ENCODE measurements at places on chromosomes 7 and 10.

- no peak for DNase-seq
Observed at GRCh38 chr7:24463474-24463873, 109.8 kb upstream of the PALS2 start.

DNA sequence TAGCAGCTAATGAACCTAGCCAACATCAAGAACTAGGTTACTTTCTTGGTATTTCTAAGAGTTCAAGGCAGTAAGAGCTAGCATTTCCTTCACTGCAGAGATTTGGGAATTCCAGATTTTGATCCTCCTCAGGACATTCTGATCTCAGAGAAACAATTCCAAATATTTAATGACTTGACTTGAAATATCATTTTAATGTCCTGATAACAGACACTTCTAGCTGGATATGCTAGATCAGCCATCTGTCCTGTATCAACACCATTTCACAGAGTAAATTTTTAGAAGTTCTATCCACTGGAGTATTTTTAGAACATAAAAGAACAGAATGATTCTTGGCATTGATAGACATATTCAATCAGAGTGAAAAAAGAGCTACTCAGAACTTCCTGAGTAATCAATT, 151.3 kb downstream of the RAPGEF5 start:
- DNase-seq, result no peak

DNA sequence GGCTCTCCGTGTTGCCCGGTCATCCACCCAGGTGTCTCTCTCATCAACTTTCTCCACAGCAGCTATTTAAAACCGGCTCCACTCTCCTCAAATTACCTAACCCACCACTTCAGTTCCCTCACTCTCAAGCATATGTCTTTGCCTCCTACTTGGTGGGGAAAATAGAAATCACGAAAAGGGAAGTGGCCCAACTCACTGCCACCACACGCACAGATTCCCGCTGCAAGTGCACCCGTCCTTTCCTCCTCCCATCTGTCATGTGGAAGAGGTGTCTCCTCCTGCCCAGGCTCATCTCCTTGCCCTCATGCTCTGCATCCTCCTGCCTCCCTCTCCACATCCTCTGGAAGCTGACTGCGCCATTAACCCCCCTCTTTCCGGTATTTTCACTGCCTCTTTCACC, 80.8 kb upstream of the MKX start:
- DNase-seq, result no peak

DNA sequence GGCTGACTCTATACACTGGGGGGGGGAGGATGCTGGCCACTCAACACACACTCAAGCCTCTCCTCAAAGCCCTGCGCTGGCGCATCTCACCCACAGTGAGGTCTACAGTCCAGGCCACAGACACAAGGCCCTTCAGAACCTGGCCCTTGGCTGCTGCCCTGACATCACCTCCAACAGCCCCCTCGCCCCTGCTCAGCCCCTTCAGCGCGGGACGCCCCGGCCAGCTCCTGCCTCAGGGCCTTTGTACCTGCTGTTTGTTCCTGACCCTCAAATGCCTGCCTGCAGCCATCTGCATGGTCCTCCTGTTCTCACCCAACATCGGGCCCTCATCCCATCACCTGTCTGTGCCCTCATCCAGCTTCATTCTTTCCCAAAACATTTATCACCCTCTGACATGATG, 572.6 kb downstream of the DNAJB6 start:
- DNase-seq, result no peak

DNA sequence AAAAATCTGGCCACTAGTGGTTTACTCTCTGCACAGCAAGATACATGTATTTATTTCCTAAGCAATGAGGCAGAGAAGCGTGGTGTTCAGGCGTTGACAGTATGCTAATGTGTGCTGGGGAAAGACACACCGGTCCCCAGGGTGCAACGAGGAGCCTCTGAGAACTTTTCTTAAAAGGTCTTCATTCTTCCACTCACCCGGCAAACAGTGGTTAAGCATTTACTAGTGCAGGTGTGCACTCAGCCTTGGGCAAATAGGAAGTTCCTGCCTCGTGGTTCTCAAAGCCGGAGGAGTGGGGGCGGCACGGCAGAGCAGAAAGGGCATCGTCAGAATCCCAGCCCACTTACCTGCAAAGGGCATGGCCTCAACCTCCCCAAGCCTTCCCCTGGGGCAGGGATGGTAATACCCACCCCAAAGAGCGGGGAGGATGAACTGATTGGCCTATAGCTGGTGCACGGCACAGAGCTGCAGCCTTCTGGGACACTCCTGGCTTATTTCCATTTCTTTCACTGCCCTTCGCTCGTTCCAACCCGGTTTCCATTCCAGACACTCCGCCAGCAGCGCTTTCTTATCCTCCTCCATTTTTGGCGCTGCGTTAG, 184.3 kb upstream of the CTBP2 start:
- no peak for DNase-seq

- no peak for DNase-seq
Observed at GRCh38 chr7:74269757-74270277, 15.6 kb upstream of the RFC2 start.

- DNase-seq, result no peak
Observed at GRCh38 chr10:62826273-62826672, 10.1 kb upstream of the EGR2 start.

DNA sequence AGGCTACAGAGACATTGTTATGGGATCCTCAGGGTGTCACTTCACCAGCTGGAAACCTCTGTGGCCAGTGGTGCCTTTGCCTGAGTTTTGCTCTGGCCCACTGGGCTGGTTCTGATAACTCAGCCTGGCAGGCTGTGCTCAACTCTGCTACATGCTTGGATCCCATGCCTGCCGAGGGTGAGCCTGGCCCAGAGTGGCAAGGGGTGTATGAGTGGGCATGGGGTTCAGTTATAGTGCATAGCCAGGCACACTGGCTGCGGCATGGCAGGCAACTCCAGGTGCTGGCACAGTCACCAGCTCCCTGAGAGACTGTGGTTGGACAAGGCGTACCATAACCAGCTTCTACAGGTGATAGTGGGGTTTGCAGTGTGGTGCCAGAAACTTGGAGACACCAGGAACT, 107.0 kb upstream of the PCDH15 start:
- no peak for DNase-seq

GRCh38 chr7:96933067-96933645, 72.2 kb upstream of the DLX6 start:
- DNase-seq, result no peak

- no peak for DNase-seq
Observed at GRCh38 chr7:95027234-95027872, 120.0 kb downstream of the PPP1R9A start.

DNA sequence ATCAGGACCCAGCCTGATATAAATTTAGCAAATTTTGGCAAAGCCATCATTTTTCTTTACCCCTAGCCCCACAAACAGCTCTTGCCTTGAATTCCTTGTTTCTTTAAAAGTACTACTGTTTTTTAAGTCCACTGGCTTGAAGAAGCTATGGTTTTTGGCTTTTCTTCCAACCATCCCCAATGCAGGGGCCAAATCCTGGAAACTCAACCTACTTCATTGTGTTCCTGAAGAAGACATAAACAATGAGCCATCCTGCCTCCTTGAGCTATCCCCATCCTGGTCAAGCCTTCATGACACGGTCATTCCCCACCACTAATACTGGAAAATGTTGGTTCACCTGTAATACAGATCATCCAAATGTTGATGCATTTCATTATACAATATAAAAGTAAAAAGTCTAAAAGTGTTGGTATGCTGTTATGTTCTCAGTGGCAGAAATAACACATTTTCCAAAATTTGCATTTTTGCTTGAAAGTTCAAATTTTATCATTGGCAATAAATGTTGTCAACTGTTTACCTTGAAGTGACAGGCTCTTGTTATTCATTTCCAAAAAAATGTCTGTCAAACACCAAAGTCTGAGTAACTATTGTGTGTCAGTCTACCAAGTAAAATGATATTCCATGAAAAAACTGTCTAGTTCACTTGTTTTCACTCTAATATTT, 92.2 kb downstream of the DOCK4 start:
- no peak for DNase-seq

DNA sequence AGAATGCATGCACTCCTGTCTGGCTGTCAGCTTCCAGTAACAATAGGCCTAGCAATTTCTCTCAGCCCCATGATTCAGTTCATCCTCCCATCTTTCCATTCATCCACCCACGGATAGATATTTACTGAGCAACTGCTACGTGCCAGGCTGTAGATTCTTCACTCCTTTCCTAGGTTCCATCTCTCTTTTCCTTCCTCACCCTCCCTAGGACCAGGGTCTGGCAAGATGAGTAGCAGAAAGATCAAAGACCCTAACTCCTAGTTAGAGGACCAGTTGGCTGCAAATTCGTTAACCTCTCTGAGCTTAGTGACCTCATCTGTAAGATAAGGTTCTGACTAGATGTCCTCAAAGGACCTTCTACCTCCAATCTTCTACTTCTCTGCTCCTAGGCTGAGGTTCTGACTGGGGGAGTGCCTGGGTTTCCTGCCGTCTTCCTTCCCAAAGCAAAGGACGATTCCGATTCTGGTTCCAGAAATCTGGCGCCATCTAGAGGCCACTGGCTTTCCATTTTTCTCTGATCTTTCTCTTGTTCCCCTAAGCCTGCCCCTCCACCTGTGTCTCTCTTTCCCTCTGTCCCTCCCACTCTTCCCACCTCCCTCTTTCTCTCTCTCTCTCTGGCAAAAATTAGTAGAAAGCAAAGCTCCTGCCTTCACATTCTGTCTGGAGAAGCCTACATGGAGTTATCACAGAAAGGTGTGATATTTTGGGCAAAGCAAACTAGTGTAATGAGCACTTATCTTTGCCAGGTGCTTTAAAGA, 26.2 kb downstream of the TBATA start:
- peak; percentile 25 for DNase-seq

- no peak for DNase-seq
Observed at GRCh38 chr10:127873901-127874470, 18.8 kb downstream of the CLRN3 start.

- no peak for DNase-seq
Observed at GRCh38 chr10:13853854-13854253, 267.1 kb downstream of the PRPF18 start.

GRCh38 chr10:27285093-27285492, 44.5 kb upstream of the ACBD5 start:
- DNase-seq, result no peak

DNA sequence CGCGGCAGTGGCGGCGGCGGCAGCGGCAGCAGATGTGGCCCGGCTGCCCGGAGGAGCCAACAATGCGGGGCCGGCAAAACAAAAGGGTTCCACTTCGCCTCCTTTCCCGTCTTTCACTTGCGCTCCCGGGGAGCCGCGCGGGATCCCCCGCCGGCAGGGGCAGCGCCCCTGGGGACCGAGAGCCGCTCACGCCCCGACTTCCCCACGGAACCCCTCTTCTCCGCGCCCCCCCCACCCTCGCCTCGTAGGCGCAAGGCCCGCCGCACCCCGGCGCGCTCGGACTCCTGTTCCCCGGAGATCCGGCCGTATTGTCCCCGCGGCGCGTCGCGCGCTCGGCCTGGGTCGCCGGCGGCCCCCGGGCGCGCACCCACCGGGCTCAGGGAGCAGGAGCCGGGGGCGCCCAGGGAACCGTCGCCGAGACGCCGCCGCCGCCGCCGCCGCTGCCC, 854 bp downstream of the CTBP2 start:
- no peak for DNase-seq

GRCh38 chr10:43299579-43299978, 32.7 kb upstream of the RASGEF1A start:
- no peak for DNase-seq

GRCh38 chr10:103519798-103520197, 26.3 kb downstream of the NEURL1 start:
- no peak for DNase-seq

GRCh38 chr7:48634116-48634632, 290.2 kb upstream of the CDC14C start:
- no peak for DNase-seq

GRCh38 chr10:1240341-1240775, 184.2 kb downstream of the WDR37 start:
- DNase-seq, result no peak
